ENCODE measurements at places on chromosomes 5 and 9. TPM values are rescaled to one million over a fixed set of nuclear protein-coding genes. Genes with fewer than 3 reads are reported as not detected.

The PCDHGA2 gene
- 1.1 TPM for total RNA-seq

The PRRX2 gene
- total RNA-seq = 4.2 TPM

The TMEM38B gene
- total RNA-seq = 17.1 TPM

The SPATA9 gene
- not detected for total RNA-seq

The CATSPER3 gene
- 0.50 TPM for total RNA-seq

The ZFP37 gene
- total RNA-seq = 4.8 TPM

The ZNF454 gene
- total RNA-seq = not detected

The NHP2 gene
- 240 TPM for total RNA-seq

The C9orf152 gene
- total RNA-seq = not detected

The TRIM36 gene
- 14.6 TPM for total RNA-seq

The SPDL1 gene
- 48.5 TPM for total RNA-seq

The KCNN2 gene
- total RNA-seq = 21.7 TPM

The OBP2B gene
- total RNA-seq = not detected

The PTGDS gene
- total RNA-seq = 4.8 TPM
